ENCODE measurements at places on chromosomes 1 and 21. TPM values are rescaled to one million over a fixed set of nuclear protein-coding genes. Genes with fewer than 3 reads are reported as not detected.

DNA sequence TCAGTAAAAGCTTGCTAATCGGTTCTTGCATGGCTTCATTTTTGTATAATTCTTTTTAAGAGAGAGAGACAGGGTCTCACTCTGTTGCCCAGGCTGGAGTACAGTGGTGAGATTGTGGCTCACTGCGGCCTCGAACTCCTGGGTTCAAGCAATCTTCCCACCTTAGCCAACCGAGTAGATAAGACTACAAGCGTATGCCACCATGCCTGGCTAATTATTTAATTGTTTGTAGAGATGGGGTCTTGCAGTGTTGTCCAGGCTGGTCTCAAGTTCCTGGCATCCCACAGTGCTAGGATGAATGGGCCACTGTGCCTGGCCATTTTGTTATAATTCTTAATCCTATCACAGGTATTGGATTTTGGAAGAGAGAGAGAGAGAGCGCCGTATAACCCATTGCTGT, 23.4 kb downstream of the RCAN3 start:
- DNase-seq = no peak

DNA sequence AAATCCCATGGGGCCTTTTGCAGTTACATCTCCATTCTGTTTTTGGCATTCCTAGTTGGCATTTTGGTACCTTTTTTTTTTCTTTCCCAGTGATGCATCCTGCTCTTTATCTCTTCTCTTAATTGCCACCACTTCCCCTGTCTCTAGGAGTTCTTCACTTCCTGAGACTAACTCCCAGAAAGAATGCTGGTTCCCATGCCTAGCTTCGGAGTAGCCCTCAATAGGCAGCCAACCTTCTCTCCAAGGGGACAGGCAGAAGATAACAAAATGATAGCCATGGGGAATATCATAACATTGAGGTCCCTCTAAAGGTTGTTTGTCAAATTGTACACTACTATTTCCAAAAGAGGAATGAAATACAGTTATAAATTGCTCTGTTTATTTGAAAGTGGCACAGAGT, 150.6 kb upstream of the UBE2U start:
- no peak for DNase-seq

- peak; percentile 23 for DNase-seq
These were observed 39.4 kb downstream of the HSF2BP start for GRCh38 chr21:43619856-43620255.

Gene DYRK1A
- total RNA-seq = 62.0 TPM

Gene KLF17
- total RNA-seq = 0.11 TPM

DNA sequence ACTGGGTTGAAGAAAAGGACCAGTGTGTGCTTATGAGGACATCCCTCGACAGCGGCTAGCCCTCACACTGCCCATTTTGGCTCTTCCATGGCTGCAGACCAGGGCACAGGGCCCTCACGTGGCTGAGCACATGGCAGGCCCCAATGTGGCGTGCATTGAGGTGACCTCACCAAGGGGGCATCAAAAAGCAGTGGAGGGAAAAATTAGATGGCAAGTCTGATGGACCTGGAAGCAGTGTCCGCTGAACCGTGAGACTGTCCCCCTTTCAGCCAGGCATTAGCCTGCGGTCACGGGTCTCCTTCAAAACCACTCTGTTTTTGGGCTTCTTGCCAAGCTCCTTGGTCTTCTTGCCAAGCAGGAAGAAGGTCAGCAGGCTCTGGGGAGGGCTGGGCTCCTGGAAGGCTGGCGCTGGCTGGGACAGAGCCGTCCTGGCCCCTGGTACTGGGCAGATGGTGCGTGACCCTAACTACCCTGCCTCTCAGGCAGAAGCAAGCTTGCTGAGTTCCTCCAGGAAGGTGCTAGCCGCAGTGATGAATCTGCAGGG, 30.8 kb downstream of the TRIM67 start:
- no peak for DNase-seq

DNA sequence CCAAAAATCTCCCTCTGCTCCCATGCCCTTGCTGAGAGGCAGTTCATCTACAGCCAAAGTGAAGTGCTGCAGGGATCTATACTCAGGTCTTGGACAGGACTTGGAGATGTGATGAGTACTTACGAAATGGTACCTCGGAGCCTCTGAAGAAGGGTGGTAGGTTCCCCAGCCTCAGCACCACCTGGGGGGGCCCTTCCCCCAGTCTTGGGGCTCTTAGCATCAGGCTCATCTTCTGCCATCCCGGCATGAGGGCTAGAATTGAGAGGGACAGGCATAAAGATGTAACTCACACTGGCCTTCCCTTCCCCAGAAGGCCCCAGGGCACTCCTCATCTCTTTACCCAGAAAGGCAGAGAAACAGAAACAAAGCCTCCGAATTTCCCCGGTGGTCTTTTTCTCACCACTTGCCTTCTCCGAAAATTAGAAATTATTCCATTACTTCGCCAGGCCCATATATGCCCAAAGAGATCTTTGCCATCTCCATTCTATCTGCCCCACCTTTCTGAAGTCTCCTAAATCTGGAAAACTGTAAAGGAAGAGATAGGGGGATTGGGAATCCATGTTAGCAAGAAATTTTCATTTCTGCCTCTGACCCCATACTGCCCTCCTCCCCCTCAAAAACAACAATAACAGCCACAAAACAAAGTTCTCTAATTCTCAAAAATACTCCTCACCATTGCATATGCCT, 827 bp downstream of the RFX5 start:
- DNase-seq = no peak
